IMR-90 (cell line): ENCODE measurements at places on chromosomes 16 and 17.

DNA sequence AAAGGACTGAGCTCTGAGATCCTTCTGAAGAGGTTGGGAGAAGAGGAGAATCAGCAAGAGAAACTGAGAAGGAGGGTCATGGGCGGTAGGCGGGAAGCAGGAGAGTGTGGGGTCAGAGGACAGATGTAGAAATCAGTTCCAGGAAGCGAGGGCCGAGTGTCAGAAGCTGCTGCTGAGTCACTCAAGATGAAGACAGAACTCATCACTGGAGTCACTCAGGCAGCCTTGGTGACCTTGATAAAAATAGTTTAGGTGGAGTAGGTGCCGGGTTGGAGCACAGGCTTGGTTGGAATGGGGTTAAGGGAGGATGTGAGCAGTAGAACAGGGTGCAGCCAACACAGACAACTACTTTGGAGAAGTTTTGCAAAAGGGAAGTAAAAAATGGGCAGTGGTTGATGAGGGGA is 6.1 kb upstream of the ITGAM start:
- no peak for DNase-seq

GRCh38 chr17:47850692-47851573 is at the start of gene SP6:
TSS of gene SP6 (minus strand) at chr17:47851163. CDS start at chr17:47848429, 2,734 bp downstream.
- peak; percentile 51 for DNase-seq

DNA sequence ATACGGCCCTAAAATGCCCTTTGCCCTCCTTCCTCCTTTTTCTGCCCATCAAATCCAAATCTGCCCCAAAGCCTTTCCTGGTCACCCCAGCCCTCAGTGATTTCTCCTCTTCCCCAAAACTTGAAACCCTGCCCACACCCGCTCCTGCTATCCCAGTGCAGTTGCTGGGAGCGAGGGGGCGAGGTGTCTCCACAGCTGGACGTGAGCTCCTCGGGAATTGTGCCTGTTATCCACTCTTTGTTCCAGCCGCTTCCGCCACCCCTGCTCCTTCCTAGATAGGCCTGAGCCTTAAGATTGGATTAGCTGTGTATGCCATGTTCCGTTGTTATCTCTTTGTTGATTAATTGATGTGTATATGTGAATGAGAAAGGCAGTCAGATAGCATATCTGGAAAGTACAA is 2.6 kb upstream of the KRT35 start:
- no peak for DNase-seq

DNA sequence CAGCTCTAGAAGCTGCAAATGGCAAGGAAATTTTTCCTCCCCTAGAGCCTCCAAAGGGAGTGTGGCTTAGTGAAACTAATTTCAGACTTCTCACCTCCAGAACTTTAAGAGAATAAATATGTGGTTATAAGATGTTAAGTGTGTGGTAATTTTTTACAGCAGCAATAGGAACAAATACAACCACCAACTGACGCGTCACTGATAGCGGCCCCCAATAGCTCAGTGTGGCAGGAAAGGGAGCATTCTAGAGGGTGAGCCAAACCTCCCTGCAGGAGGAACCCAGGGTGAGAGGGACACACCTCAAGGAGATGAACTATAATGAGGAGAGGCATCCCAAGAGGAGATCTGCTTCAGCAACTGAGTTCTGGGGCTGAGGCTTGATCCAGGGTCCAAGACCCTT is 4.0 kb downstream of the CCL4 start:
- DNase-seq: no peak

GRCh38 chr17:66426397-66427033 is 124.1 kb downstream of the PRKCA start:
- DNase-seq: peak; percentile 14

- no peak for DNase-seq
Observed at GRCh38 chr16:1907226-1907860, 10.9 kb downstream of the HS3ST6 start.

- peak; percentile 22 for DNase-seq
Observed at GRCh38 chr17:31499771-31500554, 108.5 kb downstream of the RAB11FIP4 start.

DNA sequence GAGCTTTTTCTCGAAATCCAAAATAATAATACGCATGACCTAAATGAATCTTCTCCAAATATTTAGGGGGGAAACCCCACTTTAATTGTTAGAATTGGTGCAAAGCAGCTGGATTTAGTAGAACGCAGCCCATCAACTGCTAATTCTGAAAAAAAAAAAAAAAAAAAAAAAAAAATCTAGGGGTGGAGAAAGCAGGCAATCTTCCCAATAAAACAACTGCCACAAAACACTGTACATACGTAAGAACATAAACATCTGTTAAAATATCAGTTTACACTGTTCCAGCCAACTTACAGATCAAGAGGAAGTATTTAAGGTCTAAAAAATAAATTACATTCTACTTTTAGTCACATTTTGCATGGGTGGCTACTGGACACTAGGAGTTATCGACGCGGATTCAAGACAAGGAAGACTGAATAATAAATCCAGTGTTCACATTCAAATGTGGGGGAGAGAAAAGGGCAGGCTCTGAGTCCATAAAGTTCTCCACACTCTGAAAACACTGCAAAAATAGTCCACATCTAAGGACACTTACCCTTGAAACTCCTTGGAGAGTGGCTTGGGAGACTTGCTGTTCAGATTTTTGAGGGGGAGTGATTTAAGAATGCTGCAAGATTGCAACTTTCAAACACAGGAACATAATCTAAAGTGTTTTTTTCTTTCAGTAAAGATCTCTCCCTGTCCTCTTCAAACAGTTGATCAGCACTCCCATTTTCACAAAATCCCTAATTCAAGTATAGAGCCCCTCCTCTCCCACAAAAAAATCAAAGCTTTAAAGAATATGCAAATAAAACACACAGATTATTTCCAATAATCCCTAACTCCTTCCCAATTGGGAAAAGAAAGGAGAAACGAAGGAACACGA is 1.3 kb downstream of the APPBP2 start:
- DNase-seq: peak; percentile 37

GRCh38 chr16:66653581-66654350 is 42.8 kb downstream of the CMTM4 start:
- DNase-seq: no peak
